ENCODE measurements at places on chromosomes 4 and X.
A peak's percentile ranks its signal among the peaks of the same experiment; 100 is the strongest.

DNA sequence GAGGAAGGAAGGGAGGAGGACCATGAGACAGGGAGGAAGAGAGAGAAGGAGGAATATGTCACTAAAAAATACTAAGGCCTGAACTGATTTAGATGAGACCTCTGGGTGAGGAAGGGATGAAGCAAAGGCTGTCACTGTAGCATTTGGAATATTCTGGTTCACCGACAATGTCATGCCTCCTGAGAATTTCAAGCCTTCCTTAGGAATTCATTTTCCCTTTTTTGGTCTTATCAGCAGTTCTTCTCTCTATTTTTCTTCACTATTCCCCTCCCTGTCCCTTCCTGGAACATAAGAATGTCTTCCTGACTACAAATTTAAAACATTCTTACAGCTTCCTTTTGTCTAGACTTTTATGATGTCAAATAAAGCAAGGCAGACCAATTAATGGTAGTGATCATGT, 527.8 kb downstream of the INPP4B start:
- DNase-seq: no peak

DNA sequence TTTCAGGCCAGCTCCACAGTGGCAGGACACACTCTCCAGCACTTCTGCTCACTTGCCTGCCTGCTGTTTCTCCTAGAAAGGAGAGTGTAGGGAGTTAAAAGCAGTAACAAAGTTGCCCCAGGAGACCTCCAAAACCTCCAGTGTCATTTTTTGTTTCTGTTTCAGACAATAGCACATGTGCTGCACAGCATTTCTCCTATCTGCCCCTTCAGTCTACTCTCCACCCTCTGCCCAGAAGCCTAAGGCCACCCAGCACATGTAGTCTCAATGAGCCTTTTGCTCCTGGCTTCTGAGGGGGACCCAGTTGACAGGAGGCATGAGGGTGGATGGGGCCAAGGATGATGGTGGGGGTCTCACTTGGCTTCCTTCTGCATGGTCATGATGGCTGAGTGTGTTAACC, 329.6 kb upstream of the CLNK start:
- no peak for DNase-seq

DNA sequence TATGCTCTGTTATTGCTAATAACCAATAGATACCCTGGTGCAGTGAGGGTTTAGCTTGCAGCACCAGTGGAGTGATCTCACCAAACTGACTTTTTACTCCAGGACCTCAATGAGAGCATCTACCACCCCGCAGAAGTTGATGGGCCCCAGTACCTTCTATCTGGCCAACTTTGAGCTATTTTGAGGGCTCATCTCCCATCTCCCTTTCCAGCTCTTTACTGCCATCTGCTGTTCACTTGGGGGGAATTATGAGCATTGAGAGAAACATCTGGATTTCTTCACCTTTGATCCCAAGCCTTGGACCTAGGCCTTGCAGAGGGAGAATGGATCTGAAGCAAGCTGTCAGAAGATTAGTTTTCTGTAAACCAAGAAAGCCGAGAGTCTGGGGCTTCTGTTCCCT, 143.6 kb downstream of the TMEM164 start:
- DNase-seq: no peak

- DNase-seq: no peak
These were observed 137.4 kb upstream of the MAMLD1 start for GRCh38 chrX:150225756-150226155.

DNA sequence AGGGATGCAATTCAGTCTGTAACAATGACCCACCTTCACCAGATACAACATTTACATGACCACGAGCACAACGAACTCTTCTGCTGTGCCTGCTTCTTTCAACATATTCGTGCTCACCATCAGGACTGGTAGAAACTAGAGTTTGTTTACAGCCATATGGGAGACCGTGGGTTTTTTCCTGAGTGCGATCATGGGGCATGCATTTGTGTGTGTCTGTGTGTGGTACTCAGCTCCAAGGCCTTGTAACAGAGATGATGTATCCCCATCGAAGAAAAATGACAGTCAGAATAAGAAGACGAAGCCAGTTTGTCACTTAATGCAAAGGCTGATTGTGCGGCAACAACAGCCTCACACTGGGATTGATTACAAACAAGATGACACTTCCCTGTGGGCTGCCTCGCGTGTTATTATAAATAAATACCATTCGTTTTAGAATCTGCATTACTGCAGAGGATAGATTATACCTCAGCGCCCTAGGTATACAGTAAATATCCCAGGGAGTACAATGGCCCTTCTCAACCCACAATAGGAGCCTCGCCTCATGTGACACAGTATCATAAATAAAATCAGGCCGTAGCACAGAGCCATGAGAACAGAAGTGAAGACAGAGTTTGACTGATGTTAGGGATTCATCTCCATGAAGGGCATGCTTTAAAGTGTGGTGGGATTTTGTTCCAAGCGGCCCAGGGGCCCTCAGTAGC, 97.3 kb upstream of the NOCT start:
- DNase-seq: no peak

DNA sequence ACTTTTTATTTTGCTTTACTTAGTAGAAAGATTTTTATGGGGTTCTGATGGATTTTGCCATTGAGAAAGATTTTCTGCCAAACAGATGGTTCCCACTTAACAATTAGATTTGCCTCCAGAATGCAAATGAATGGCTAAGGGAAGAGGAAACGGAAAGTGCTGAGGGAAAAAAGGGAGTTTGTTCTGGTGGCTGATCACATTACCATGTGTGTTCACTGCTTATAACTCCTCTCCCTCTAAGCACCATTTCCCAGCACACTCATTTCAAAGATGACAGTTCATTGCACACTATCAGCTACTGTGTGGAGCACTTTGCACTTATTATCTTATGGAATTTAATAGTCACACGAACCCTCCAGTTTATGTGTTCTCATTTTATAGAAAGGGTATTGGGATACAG, 68.0 kb upstream of the GRID2 start:
- no peak for DNase-seq

GRCh38 chr4:7631288-7632014, 196.7 kb upstream of the PSAPL1 start:
- no peak for DNase-seq

GRCh38 chr4:155604718-155605626, 61.7 kb upstream of the GUCY1A1 start:
- DNase-seq: no peak

DNA sequence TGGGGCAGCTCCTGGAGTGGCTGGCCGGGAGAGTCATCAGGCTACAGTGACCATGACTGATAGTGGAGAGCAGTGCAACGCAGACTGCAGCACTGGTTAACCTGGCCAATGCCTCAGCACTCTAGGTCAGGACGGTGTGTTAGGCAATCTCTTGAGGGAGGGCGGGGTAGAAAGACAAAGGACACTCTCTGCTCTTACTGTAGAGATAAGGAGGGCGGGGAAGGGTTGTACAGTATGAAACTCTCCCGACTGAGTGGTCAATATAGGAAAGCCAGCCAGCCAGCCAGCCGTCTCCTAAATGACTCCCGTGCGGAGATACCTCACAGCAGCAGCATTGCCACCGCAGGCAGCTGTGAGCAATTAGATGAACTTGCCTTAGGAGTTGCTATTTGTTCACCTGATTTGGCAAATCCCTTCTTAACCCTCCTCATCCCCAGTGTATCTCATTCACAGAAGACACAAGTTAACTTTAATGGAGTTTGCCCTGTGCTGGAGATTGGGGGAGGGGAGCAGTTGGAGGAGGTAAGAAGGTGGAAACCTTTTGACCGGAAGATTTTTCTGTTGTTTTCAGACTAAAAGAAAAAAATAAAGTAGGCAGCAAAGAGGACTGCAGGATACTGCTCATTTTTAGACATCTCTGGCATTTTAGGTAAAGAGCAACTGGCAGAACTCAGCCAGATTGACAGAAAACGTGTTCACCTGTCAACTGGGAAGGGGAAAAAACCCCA, 330.5 kb downstream of the HNRNPD start:
- no peak for DNase-seq

DNA sequence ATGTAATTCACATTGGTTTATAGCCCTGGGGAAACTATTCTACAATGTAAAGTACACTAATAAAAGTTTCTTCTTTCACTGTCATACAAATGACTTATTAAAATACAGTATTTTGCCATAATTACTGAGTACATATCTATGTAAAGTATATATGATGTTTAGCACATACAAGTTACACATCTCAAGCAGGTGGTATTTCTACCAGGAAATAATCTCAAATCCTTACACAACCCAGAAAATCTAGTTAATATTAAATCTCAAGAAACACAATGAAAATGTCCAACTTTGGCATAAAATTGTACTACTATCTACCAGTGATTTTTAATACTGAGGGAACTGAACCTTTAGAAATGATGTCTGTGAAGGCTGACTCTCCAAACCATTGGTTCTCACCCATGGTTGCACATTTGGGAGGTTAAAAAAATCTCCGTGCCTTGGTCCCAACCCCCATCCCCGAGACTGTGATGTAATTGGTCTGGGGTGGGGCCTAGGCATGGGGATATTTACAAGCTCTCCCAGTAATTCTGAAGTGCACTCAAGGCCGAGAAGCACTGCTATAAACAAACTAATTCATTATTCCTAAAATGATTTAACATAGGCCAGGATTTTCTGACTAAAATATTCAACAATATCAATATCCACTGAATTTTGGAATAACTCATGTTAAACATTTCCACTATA, 27.6 kb downstream of the MAP3K15 start:
- DNase-seq: no peak

DNA sequence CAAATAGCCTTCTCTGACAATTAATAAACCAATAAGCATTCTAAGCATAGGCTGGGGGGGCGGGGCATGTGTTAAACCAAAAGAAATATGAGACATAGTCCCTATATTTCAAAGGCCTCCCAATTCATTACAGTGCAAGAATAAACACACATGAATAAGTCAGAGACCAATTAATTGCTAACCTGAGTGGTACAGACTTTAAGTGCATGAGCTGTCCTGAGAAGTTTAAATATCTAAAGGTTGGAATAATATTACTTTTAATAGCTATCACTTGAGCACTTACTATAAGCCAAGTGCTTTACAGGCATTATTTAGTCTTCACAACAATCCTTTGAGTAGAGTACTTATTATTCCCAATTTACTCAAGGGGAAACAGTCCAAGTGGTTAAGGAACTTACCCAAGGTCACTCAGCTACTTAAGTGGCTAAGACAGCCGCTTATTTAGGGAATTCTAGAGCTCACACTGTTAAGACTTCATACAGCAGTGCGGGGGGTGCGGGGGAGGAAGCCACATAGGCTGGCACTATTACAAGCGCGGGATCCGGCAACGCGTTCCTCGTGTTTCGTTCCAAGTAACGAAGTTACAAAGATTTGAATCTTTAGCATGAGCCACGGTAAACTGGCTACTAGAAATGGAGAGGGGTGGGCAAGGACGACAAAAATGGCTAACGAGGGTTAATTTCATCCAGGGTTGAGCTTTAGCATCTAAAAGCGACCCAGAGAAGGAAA, 1.4 kb downstream of the THOC2 start:
- DNase-seq: no peak

- DNase-seq: no peak
These were observed 25.8 kb upstream of the PBDC1 start for GRCh38 chrX:76147106-76147505.

- DNase-seq: no peak
These were observed 82.7 kb upstream of the DHRSX start for GRCh38 chrX:2583194-2584162.

DNA sequence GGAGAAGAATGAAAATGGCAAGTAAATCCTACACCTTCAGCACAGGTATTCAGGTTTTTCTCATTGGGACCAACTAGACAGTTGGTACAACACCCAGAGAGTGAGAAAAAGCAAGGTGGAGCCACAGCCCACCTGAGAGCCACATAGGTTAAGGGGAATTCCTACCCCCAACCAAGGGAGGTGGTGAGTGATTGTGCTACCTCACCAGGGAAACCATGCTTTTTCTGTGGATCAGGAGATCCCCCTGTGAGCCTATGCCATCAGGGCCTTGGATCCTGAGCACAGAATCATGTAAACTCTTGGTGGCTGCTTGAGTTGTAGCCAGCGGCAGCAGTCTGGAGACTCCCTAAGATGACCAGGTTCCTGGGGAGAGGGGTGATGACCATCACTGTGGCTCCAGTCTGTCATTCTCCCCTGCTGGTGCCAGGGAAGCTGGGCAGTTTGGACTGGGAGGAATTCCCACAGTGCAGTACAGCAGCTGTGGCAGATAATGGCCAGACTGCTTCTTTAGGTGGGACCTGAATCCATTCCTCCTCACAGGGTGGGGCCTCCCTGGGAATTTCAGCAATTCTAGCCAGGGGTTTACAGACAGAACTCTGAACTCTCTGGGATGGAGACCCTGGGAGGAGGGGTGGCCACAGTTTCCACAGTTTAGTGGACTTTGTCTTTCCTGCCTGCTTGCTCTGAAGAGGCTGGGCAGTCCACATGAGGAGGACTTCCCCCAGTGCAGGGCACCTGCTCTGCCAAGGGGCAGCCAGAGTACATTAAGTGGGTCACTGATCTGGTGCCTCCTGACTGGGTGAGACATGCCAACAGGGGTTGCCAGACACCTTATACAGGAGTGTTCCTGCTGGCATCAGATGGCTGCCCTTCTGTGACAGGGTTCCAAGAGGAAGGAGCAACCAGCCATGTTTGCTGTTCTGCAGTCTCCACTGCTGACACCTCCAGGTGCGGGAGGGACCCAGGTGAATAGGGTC, 43.2 kb downstream of the PARM1 start:
- DNase-seq: no peak

DNA sequence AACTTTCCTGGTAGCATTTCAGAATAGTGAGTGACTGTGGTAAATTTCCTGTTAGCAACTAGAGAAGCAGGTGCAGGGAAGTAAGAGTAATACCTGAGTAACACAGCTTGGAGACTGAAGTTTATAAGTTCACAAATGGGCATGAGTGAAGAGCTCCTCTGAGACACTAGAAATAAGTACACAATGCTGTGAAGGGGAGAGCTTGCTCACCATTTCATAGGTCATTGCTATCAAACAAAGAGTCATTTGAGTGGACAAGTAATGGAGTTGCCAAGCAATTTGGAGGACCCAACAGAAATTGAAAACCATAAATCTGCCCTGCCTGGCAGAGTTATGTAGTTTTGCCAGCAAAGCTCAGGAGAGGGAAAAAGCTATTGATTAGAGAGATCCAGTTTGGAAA, 523.6 kb downstream of the TRAM1L1 start:
- DNase-seq: peak; percentile 17

DNA sequence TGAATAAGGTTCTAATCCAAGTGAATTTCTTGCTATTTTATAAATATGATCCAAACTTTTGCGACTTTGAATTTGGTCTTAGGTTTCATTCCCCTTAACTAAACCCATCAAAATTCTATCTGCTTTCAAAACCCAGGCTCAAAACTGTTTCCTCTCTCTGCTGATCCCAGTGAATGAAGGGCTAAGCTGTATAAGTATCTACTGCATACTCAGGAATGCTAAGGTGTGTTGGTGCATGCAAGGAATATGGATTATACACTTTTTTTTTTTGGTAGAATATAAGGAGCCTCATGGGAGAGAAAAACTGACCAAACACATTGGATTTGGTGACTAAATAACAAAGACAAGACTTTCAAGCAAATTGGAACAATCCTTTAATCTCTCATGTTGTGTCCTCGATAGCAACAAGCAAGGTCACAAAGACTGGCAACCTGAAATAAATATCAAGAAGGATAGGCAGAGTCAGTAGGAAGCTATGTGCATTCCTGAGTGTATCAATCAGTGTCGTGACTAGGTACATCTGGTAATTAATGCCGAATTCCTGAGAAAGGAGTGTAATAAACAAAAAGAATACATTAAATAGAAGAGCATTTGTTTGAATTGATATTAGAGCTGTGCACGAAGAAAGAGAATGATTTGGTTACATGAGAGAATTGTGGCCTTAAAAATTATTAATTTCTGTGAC, 74.3 kb upstream of the KCTD8 start:
- no peak for DNase-seq

All from SHP77 treated with DMSO at 0.1 percent for 48 hours (cell line).